SW 1271 (cell line): ENCODE measurements at places on chromosomes 13 and 19.

GRCh38 chr13:80171096-80171495 lies 169.8 kb downstream of the SPRY2 start:
- DNase-seq = no peak

- DNase-seq = no peak
Measured at GRCh38 chr19:49533551-49534488, 6.0 kb downstream of the RCN3 start.

DNA sequence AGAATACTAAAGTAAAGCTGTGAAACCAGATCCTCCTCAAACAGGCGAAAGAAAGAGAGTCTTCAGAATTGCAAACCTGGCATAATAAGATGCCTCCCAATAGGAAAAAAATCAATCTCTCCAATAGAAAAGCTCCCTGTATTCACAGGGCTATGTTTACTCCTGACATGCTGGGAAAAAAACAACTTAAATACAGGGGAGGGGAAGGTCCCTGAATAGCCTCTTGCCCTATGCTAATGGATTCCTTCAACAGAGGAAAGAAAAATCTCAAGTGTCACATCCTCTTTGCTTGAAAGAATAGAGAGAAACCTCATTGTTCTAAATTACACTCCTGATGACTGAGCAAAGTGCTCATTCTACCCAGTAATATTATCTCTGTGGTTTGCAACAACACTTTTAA lies 1271.1 kb upstream of the PRR20A start:
- DNase-seq = no peak

GRCh38 chr13:24128962-24129361 lies 31.6 kb upstream of the SPATA13 start:
- no peak for DNase-seq

DNA sequence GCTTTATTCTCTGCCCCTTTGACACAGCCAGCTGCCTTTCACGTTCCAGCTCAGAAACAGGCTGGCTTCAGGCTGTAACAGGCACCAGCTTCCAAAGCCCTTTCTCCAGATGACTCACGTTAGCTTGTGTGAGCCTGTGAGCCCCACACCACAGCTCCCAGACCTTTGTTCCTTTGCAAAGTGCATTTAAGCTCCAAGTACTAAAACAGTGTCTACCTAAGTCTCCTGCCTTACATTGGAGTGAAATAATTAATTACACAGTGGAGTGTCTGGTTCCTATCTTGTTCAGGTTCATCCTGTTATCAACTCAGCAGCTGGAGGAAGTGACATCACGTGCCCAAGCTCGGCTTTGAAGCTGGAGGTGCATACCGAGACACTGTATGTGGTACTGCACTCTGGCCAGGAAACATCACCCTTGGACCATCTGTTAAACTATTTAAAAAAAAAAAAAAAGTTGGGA lies 475.8 kb downstream of the FOXO1 start:
- no peak for DNase-seq

DNA sequence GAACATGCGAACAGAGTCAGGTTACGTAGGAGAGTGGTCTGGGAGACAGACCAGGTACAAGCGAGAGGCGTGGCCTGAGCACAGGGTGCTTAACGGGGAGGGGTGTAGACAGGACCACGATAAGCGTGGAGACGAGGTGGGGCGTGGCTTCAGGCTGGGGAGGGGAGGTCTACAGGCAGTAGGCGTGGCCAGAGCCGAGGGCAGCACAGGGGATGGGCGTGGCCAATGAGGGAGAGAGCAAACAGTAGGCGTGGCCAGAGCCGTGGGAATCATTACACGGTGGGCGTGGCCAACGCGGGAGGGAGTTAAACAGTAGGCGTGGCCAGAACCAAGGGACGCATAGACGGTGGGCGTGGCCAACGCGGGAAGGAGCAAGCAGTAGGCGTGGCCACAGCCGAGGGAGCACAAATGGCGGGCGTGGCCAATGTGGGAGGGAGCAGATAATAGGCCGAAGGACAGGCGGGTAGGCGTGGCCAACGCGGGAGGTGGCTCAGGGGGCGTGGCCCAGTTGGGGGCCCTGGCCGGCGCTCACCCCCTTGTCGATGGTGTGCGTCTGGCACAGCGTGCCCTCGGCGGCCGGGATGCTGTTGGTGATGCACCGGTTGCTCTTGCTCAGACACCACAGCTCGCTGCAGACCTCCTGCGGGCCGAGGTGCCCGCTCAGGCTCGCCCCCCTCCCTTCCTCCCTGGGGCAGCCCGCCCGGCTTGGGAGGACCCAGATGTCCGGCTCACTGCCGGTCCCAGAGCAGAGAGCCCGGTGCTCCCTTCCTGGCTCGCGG lies 15.2 kb upstream of the MYO1F start:
- peak; percentile 49 for DNase-seq

DNA sequence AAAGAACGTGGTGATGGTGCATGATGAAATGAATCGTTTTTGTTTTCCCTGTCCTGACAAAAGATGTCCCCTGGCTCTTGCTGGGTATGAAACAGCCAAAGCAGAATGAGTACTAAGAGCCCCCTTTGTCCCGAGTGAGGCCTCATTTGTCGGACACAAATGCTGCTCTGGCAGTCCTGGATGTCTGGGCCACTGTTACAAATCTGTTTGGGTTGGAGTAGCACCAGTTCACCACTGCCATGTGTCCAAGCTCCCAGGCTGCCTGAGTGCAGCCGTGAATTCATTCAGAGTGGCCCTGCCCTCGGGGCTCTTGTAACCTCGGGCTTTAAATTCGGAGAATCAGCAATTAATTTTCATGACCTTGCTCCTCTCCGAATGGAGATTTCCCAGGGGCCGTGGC lies 182.4 kb downstream of the NUFIP1 start:
- no peak for DNase-seq

GRCh38 chr19:55014714-55015113 lies 23.4 kb downstream of the GP6 start:
- DNase-seq = no peak

- no peak for DNase-seq
Measured at GRCh38 chr13:21884299-21884909, 213.5 kb downstream of the FGF9 start.

DNA sequence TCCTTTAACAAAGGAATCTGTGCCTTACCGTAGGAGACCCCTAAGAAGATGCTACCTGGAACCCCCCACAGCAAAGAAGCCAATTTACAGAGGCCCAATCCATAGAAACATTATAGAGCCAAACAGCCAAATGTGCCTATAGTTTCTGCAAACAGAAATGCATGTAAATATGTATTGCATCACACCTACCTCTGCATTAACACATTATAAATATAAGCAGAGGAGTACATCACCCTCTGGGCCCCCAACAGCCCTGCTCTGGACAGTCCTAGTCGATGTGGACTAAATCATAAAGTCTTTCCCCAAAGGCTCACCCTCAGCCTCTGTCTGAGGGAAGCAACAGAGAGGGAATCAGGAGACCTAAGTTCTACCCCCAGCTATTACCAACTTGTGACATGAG lies 25.7 kb downstream of the ZNF541 start:
- DNase-seq = no peak

GRCh38 chr13:92967923-92968322 lies 258.7 kb upstream of the GPC6 start:
- DNase-seq = no peak

GRCh38 chr13:52371736-52372247 lies 34.2 kb downstream of the THSD1 start:
- no peak for DNase-seq

GRCh38 chr13:99717959-99718674 lies 216.8 kb downstream of the TM9SF2 start:
- DNase-seq = no peak

- peak; percentile 90 for DNase-seq
Measured at GRCh38 chr13:99980201-99980823, 1.3 kb upstream of the ZIC2 start.

GRCh38 chr13:100913143-100913542 lies 238.5 kb upstream of the TMTC4 start:
- DNase-seq = no peak

- DNase-seq = no peak
Measured at GRCh38 chr19:19031891-19032290, 1.4 kb downstream of the SUGP2 start.

DNA sequence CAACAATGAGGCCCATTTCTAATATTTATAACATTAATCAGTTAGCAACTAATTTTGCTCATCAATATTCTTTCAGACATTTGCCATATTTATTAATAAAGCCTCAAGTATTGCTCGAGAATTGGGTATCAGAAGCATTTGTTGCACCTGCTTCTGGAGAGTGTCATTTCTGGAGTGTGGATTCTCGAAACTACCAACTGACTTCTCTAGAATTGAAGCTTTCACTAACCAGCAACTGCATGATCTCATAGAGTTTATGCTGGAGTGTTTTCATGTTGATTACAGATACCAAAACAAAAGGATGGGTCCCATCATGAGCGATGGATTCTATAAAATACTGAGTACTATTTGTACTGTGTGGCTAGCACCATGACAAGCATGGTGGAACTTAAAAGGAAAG lies 121.0 kb upstream of the SLC7A1 start:
- DNase-seq = no peak

- no peak for DNase-seq
Measured at GRCh38 chr13:60501236-60501635, 104.2 kb downstream of the TDRD3 start.

DNA sequence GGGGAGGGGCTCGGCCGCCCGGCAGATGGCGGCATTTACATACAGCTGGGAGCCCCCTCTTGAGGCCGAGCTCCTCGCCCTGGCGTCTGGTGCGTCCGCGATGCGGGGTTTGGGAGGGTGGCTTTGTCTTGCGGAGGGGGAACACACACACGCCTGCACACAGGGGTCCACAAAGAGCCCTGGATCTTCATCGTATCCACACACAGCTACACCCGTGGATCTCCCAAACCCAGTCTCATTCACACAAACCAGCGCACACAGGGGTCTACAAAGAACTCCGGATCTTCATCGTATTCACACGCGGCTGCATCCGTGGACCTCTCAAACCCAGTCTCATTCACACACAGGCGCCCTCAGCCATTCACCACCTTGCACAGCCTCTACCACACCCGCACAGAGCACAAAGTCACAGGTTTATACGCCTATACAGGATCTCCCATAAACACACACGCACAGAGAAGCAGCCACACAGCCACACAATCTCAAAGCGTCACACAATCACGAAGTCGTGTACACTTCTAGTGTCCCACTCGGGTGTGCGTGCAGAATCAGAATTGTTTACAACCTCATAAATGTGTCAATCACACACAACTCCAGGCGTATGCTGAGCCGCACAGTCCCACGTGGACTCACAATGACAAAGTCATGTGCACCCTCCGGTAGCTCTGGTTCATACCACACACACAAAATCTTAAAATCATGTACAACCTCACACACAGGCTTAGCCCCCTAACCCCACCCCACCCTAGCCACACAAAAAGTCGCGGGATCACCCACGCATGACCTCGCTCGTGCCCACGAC lies 550 bp upstream of the DLL3 start:
- DNase-seq = no peak

- no peak for DNase-seq
Measured at GRCh38 chr13:51862957-51863356, 1.2 kb downstream of the CCDC70 start.

DNA sequence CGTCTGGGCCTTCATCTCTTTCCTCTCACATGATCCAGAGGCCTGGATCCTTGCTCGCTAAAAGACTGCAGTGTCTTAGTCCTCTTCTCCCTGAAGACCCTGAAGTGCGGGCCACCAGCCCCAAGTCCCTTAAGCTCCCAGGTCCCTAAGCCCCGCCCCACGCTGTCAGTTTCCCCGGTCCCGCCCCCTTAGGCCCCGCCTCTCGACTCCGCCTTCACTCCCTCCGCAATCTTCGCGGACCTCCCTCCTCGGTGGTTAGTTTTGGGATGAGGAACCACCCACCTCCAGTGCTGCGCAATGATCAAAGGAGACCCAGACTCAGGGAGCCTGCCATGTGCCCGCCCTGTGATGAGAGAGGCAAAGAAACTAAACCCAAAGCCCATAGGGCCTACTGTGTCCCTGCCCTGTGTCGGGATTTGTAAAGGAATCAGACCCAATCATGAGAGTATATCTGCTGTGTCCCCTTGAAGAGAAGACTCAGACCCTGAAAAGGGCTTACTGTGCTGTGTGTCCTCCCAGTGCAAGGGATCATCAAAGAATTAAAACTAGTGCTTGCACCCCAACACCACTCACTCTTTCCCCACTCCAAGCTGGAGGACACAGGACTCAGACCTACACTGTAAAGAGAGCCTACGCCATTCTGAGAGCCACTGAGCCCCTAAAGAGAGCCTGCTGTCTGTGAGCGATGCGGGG lies 3.0 kb upstream of the COX6B1 start:
- DNase-seq = peak; percentile 53

DNA sequence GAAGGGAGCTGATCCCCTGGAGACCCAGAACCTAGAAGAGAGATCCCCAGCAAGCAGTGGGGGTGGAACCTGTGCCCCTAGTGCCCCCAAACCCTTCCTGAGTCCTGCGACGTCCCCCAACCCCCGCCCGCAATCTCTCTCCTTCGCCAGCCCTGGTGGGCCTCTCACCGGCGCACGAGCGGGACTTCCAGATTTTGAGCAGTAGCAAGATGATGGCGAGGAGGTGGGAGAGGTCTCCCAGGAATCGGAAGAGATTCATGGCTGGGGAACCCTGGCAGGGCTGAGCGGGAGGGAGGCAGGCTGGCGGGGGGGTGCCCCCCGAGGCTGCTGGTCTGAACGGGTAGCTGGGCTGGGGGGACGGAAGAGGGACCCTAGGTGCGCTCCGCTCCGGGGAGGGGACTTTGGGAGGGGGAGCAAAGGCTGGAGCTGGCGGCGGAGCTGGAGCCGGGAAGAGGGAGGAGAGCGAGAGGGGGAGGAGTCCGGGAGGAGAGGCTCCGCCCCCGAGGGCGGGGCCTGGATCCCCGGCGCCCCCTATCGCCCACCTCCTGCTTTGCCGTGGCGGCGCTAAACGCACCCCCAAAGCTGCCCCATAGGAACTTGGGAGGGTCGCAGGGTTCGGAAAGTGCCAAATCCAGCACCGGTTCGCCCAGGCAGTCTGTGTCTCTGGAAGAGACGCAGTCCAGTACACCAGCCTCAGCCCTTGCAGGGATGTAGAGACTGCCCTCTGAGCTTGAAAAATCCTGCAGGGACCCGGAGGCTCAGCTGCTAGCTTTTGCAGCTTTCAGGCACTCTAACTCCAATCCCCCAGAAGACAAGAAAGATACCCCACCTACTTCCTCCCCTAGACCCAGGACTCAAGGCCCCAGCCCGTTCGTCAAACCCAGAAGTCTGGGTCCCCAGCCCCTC lies at the start of gene KDELR1:
Gene KDELR1, minus strand, starts transcription at position 452 of the 906 bp plus-strand sequence. Its CDS starts 193 bp downstream, at position 259.
- no peak for DNase-seq

DNA sequence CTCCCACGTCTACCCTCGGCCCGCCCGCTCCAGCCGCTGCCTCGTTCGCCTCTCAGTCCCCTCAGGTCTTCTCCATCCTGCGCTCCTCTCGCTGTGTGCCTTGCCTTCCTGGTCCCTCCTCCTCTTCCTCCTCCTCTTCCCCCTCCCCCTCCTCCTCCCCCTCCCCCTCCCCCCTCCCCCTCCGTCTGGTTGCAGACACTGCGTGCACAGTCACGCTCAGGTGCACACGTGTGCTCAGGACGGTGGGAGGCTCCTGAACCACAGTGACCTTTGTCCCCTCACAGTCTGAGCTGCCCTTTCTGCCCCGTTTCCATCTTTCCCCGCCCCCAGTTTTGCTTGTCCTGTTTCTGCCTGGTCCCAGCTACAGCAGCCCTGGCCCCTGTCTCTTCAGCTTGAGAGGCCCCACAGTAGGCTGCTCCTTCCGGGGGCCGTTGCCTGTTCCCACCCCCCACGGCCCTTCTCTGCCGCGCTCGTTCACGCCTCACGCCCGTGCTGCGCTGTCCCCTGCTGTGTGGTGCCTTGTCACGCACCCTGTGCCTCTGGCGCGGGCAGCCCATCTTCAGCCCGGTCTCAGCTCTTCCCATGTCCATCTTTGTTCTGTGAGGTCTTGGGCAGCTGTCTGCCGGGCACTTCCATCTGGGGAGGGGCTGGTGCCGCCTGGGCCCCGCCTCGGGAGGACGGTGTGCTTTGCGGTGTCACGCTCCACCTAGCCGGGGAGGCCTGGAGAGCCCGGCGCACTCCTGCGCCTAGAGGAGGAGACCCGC lies 13.8 kb upstream of the RPS15 start:
- no peak for DNase-seq
